Upper lobe of left lung (tissue), 6 donors: ENCODE measurements at places on chromosomes 7 and 10. TPM values are rescaled to one million over a fixed set of nuclear protein-coding genes. Genes with fewer than 3 reads are reported as not detected.

Gene IFIT2
- total RNA-seq, result 49.0 TPM

Gene ITGA8
- 31.3 TPM for total RNA-seq

Gene PLAU
- 14.9 TPM for total RNA-seq

Gene HIP1
- total RNA-seq, result 66.0 TPM

Gene FKBP6
- not detected for total RNA-seq

Gene PRKCQ
- total RNA-seq, result 7.4 TPM

Gene ZWINT
- 6.8 TPM for total RNA-seq

Gene PAPSS2
- 173 TPM for total RNA-seq

Gene RNF133
- 2.2 TPM for total RNA-seq

Gene SYT15
- 52.4 TPM for total RNA-seq

Gene OR6B1
- total RNA-seq, result not detected

Gene ZP3
- total RNA-seq, result 0.78 TPM

Gene HOXA5
- total RNA-seq, result 11.5 TPM
